ENCODE measurements at places on chromosomes 16 and 17.

GRCh38 chr16:22220714-22221113 lies 14.6 kb downstream of the EEF2K start:
- DNase-seq: no peak

GRCh38 chr16:4166821-4167220 lies 50.6 kb upstream of the ADCY9 start:
- DNase-seq: no peak

DNA sequence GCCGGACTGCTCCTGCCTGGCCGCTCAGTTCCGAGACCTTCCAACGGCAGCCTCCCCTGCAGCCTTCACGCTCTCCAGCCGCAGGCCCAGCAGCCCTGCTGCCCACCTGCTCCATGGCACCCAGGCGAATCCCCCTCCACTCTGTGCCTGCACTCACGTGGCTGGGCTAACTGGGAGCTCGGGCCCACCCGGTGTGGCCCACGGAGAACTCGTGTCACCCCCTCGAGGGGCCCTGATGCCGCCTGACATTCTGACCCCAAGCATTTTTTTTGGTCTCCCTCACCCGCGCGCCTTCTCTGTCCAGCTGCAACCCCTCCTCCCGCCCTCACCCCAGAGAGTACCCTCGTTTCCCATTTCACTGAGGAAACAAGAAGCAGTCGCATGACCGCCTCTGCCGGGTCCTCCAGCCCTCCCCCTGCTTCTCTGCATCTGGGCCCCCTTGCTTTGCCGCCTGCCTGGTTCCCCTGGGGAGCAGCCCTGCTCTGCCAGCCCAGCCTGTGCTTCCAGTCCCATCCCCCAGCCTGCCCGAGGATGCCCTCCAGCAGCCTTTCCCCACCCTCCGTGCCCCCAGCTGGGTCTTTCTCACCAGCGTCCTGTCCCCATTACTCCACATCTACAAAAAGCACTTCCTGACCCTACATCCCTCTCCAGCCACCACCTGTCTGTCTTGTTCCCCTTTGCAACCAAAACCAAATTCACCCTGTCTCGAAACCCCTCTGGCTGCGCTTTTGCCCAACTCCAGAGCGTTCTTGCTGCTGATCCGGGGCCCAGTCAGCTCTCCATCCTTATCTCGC lies 146.4 kb upstream of the CHMP6 start:
- no peak for DNase-seq

DNA sequence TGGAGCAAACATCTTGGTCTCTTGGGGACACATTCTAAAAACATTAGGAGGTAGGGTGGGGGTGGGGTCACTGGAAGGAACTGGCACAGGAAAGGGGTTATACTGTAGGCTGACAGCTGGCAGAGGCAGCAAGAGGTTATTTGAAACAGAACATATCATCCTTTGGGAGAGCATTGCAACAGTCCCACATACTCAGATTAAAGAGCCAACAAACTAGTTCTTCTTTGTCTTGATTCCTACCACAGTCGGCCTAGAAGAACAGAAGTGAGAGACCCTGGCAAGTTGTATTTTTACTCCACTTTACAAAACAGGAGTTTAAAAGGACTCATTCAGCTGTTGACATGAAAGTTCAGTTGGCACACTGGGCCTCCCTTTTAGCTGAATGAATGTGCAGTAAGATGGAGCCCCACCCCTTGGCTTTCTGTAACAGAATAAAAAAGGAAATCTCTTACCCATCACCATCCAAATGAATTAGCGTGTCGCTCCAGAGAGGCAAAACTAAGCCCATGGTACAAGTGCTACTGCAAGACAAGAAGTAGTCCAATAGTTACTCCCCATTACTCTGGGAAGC lies 54.6 kb upstream of the CORO6 start:
- peak; percentile 17 for DNase-seq

GRCh38 chr17:70355185-70355584 lies 185.9 kb downstream of the KCNJ2 start:
- DNase-seq: no peak

DNA sequence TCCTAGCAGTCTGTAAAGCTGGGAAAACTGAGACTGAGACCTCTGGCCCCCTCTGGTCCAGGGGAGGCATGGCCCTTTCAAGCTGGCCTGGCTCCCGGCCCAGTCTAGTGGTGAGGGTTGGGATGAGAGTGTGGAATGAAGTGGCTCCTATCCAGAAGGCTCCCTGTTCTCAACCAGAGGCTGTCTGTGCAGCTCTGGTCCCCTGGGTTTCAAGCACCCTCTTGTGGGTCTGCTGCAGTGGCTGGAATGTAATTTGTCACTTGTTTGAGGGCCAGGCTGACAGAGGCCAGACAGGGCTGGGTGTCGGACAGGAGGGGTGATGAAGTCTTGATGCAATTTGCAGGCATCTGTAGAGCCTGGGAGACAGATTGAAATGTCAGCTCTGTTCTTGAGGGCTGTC lies 22.1 kb upstream of the PHF12 start:
- no peak for DNase-seq

DNA sequence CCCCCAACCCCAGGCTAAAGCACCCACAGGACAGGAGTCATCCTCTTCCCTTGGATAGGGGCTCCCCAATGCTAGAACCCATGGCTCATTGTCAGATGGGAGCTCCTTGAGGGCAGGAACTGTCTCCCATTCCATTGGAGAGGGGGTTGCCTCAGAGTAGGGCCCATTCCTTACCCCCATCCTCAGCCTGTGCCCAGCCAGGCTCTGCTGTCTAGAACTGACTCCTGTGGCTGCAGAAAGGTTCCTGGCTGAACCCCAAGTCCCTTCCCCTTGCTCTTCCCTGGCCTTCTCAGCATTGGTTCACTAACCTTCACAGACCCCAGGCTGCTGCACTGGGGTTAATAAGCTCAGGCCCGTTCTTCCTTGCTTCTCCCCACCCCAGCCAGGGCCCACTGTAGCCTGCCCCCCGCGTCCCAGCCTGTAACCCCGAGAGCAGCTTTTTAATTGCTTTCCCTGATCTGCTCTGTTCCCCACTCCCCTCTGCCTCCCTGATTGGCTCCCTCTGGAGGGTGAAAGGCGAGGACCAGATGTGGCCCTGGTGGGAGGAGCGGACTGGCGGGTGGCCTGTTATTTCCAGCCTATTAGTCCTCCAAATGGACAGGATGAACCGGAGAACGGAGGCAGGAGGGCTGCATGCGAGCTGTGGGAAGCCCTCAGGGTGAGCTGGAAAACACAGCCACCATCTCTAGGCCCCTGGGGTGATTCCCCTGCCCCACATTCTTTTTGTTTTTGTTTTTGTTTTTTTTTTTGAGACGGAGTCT lies 6.0 kb upstream of the GFAP start:
- no peak for DNase-seq

DNA sequence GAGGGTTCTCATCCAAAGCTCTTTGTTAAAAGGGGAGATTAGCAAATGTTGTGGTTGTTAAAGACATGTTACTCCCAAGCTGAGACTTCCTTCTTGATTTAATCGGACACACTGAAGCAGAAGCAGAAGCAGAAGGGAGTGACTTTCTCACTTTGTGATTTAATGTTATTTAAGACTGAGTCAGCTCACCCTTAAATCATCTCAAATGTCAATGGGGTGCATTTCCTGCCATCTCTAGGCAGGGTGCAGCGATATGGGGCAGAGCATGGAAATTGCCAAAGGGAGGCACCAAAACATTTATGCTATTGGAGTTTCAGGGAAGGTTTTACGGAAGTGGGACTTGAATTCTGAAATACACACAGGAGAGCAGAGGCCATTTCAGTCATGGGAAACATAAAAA lies 283.6 kb downstream of the ABCC12 start:
- no peak for DNase-seq

DNA sequence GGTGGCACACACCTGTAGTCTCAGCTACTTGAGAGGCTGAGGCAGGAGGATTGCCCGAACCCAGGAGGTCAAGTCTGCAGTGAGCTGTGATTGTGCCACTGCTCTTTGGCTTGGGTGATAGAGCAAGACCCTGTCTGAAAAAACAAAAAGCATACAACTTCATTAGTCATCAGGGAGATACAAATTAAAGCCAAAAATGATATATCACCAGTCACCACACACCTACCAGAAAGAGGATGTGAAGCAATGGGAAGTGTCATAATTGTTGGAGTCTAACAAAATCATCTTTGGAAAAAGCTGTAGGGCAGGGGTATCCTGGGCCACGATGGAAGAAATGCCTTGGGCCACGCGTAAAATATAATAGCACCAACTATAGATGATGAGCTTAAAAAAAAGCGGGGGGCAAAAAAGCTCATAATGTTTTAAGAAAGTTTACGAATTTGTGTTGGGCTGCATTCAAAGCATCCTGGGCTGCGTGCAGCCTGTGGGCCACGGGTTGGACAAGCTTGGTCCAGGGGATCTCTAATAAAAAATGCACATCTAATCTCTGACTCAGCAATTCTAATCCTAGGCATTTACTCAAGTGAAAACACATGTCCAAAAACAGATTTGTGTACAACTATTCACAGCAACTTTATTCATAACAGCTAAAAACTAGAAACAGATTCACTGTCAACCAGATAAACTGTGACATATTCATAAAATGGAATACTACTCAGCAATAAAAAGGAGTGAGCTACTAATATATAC lies 65.9 kb downstream of the HIC1 start:
- DNase-seq: no peak

GRCh38 chr17:6986676-6987075 lies 9.2 kb upstream of the ALOX12 start:
- DNase-seq: no peak

GRCh38 chr17:38428112-38428642 lies at the start of gene ARHGAP23:
TSS of gene ARHGAP23 (plus strand) at chr17:38428464. CDS start at chr17:38428486, 22 bp downstream.
- peak; percentile 44 for DNase-seq

- peak; percentile 79 for DNase-seq
Measured at GRCh38 chr16:47018223-47018891, 44.9 kb upstream of the DNAJA2 start.

DNA sequence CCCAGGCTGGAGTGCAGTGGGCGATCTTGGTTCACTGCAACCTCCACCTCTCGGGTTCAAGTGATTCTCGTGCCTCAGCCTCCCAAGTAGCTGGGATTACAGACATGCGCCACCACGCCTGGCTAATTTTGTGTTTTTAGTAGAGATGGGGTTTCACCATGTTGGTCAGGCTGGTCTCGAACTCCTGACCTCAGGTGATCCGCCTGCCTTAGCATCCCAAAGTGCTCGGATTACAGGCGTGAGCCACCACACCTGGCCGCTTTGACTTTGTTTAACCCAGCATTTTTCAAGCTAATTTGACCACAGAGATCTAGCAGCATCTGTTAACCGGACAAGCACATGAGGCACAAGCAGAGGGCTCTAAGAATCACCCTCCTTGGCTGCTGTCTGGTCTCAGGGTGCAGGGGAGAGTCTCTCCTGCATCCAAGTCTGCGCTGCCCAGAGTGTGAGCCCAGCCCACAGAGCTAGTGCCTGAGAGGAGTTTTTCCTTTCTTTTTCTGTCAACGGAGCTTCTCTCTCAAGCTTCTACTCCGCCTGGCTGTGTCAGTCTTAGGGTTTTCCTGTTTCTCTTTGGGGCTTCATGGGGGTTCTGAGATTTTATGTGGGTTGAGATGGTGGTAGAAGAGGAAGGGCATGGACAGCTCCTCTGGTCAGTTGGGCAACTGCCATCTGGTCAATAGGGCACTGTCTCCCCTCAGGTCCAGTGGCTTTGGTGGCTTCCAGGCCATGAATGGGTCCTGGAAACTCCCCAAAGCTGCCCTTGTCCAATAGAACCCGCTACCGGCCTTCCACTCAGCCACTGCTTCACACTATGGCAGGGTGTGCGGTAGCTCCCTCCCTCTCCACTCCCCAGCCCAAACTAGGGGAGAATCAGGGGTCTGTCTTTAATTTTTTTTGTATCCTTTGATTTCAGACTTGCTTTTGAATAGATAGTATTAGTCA lies 59.6 kb downstream of the TNFRSF13B start:
- no peak for DNase-seq

GRCh38 chr16:88810166-88810911 lies 1.4 kb downstream of the APRT start:
- peak; percentile 72 for DNase-seq

GRCh38 chr17:16945663-16946218 lies 26.2 kb downstream of the TNFRSF13B start:
- DNase-seq: peak; percentile 10
